ENCODE measurements at places on chromosomes 12 and 14.

- no peaks in the 10 kb centered on the region for H3K27me3 ChIP-seq
- H3K4me3 ChIP-seq: no peak overlapping the region
- peak; percentile 10 for DNase-seq
- H3K27ac ChIP-seq: peak overlapping the region; percentile 87
- H3K4me1 ChIP-seq: peaks cover 3% of the 10 kb centered on the region
Measured at GRCh38 chr12:64273527-64274403, 51.7 kb upstream of the KICS2 start.

DNA sequence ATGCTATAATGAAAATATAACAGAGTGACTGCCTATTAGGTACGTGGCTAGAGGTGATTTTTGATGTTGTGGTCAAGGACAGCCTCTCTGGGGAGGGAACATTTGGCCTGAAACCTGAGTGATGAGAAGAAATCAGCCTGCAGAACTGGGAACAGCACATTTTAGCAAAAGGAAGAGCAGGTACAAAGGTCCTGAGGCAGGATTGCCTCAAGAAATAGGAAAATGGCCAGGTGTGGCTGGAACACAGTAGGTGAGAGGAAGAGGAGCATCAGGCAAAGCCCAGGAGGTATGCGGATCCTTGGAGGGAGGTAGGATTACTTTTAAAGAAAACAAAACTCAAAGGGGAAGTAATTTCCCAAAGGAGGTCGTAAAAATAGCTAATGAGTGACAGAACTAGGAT lies 582.9 kb downstream of the MED13L start:
- H3K4me3 ChIP-seq: no peak overlapping the region
- H3K27ac ChIP-seq: no peak overlapping the region
- H3K27me3 ChIP-seq: no peaks in the 10 kb centered on the region
- H3K36me3 ChIP-seq: no peaks in the 10 kb centered on the region
- DNase-seq: no peak

DNA sequence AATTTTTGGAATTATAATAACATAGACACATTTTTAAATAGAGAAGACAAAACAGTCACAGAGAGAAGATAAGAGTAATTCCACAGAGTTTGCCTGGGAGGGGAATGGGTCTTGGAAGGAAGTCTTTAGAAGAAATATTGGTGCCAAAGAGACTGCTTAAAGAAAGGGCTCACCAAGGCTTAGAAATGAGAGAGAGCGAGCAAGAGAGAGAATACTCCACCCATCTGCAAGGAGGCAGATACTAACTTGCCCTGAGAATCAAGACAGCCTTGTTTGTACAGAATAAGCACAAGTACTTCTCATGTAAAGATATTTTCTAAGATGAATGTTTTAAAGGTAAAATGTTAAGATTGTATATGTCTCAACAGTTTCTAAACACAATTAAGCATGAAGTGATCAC lies 165.5 kb downstream of the SLC38A4 start:
- DNase-seq: no peak
- H3K27ac ChIP-seq: peak overlapping the region; percentile 63
- H3K4me1 ChIP-seq: peaks cover 16% of the 10 kb centered on the region
- no peaks in the 10 kb centered on the region for H3K27me3 ChIP-seq

DNA sequence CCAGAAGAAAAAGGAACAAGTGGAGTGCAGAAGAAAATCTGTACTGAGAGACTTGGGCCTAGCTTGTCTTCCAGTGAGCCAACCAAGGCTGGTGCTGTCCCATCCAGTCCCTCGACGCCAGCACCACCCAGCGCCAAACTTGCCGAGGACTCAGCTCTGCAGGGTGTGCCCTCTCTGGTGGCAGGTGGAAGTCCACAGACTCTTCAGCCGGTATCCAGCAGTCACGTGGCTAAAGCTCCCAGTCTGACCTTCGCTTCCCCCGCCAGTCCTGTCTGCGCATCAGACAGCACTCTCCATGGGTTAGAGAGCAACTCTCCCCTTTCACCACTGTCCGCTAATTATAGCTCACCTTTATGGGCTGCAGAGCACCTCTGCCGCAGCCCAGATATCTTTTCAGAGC lies 15.6 kb downstream of the CIPC start:
- peak overlapping the region; percentile 1 for H3K27ac ChIP-seq
- no peak overlapping the region for H3K4me3 ChIP-seq
- H3K4me1 ChIP-seq: peaks cover 3% of the 10 kb centered on the region
- H3K36me3 ChIP-seq: peaks cover 2% of the 10 kb centered on the region
- no peak for DNase-seq
- H3K27me3 ChIP-seq: no peaks in the 10 kb centered on the region

GRCh38 chr12:25992026-25992782 lies 33.7 kb downstream of the RASSF8 start:
- H3K27me3 ChIP-seq: peaks cover 17% of the 10 kb centered on the region
- DNase-seq: no peak
- no peak overlapping the region for H3K27ac ChIP-seq
- no peak overlapping the region for H3K4me3 ChIP-seq
- no peaks in the 10 kb centered on the region for H3K4me1 ChIP-seq

- H3K4me1 ChIP-seq: no peaks in the 10 kb centered on the region
- no peak overlapping the region for H3K27ac ChIP-seq
- H3K4me3 ChIP-seq: no peak overlapping the region
- no peak for DNase-seq
- no peaks in the 10 kb centered on the region for H3K27me3 ChIP-seq
- H3K36me3 ChIP-seq: peaks cover 8% of the 10 kb centered on the region
Measured at GRCh38 chr14:63594455-63595372, 47.0 kb downstream of the WDR89 start.

DNA sequence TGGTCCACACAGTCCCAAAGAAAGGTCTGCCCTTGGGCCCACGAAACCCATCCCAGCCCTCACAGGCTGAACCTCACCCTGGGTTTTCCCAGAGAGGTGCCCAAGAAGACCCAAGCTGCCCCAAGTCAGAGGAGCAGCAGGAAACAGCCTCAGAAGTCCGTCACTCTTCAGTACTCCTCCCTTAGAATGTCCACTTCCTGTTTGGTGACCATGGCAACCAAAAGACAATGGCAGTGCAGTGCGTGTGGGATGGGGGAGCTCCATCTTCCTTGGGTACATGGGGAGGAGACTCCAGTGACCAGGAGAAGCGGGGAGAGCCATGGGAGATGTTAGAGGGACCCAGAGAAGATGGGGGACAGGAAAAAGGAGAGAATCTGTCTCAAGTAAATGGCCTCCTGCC lies 11.3 kb downstream of the SELPLG start:
- H3K27me3 ChIP-seq: no peaks in the 10 kb centered on the region
- H3K4me3 ChIP-seq: peak overlapping the region; percentile 79
- H3K27ac ChIP-seq: peak overlapping the region; percentile 96
- no peak for DNase-seq

- no peak for DNase-seq
- H3K27ac ChIP-seq: no peak overlapping the region
- no peaks in the 10 kb centered on the region for H3K4me1 ChIP-seq
- H3K36me3 ChIP-seq: no peaks in the 10 kb centered on the region
Measured at GRCh38 chr14:81990312-81990761, 456.7 kb upstream of the SEL1L start.

- no peaks in the 10 kb centered on the region for H3K36me3 ChIP-seq
- H3K27ac ChIP-seq: no peak overlapping the region
- no peak overlapping the region for H3K4me3 ChIP-seq
- H3K27me3 ChIP-seq: no peaks in the 10 kb centered on the region
- no peak for DNase-seq
Measured at GRCh38 chr12:60266381-60266852, 670.6 kb downstream of the SLC16A7 start.

DNA sequence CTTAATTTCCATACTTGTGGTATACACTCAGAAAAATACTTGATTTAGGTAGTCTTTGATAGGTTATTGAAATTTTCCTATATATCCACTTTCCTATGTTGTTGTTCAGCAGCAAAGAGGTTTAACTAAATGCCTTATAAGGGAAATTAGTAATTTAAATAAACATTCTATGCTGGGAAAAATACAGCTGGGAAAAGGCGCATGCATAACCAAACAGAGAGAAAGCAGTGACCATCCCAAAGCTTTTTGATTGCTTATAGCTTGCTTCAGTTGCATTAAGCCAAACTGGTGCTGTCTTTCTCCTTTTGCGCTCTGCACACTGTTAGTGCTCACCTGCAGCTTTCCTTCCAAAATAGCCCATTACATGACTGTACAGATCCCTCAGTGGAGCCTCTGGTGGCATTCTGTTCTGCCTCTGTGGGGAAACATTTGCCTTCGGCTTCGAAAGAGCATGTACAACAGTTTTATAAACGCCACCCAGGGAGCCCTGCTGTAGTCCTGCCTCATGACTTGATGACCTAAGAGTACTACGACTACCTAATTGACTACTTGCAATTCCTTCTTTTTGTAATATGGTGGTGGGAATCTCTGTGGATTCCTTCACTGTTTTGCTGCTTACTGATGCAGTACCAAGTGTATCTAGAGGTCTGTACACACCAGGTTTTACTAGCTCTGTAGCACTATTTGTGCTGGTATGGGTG lies 120.8 kb downstream of the RALGAPA1 start:
- peaks cover 2% of the 10 kb centered on the region for H3K36me3 ChIP-seq
- no peak overlapping the region for H3K4me3 ChIP-seq
- H3K27ac ChIP-seq: no peak overlapping the region

- peaks cover 8% of the 10 kb centered on the region for H3K36me3 ChIP-seq
- DNase-seq: no peak
- H3K4me1 ChIP-seq: peaks cover 8% of the 10 kb centered on the region
- H3K27me3 ChIP-seq: peaks cover 36% of the 10 kb centered on the region
- no peak overlapping the region for H3K27ac ChIP-seq
Measured at GRCh38 chr14:102544747-102545460, 35.3 kb upstream of the ANKRD9 start.

- no peaks in the 10 kb centered on the region for H3K36me3 ChIP-seq
- H3K27ac ChIP-seq: no peak overlapping the region
- H3K4me3 ChIP-seq: no peak overlapping the region
- H3K27me3 ChIP-seq: no peaks in the 10 kb centered on the region
Measured at GRCh38 chr12:121520586-121521086, 60.2 kb downstream of the KDM2B start.

DNA sequence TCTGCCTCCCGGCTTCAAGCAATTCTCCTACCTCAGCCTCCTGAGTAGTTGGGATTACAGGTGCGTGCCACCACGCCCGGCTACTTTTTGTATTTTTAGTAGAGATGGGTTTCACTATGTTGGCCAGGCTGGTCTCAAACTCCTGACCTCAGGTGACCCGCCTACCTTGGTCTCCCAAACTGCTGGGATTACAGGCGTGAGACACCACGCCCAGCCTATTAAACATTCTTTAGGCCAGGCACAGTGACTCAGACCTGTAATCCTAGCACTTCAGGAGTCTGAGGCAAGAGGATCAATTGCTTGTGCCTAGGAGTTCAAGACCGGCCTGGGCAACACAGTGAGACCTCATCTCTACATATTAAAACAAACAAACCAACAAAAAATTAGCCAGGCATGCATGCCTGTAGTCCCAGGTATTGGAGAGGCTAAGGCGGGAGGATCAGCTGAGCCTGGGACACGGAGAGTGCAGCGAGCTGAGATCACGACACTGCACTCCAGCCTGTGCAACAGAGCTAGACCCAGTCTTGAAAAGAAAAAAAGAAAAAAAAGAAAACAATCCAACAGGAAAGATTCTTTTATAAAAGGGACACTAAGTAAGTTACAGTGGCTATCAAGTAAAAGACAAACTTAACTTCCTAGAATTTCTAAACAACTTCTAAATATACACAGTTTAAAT lies 70.2 kb downstream of the HECTD1 start:
- H3K4me1 ChIP-seq: peaks cover 2% of the 10 kb centered on the region
- no peaks in the 10 kb centered on the region for H3K27me3 ChIP-seq
- peak overlapping the region; percentile 69 for H3K27ac ChIP-seq
- H3K36me3 ChIP-seq: peaks cover 6% of the 10 kb centered on the region

DNA sequence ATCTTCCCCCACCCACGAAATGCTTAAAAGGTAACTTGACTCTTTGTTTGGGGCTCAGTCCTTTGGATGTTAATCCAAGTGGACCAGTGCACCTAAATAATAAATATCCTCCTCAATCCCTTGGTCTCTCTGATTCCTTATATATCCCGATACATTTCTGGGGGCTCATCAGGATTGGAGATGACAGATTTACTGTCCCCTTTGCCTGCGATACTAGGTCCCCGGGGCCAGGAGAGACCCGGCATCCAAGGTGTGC lies 26.3 kb downstream of the KLRK1 start:
- DNase-seq: no peak
- peaks cover 7% of the 10 kb centered on the region for H3K27me3 ChIP-seq
- no peak overlapping the region for H3K27ac ChIP-seq
- H3K4me1 ChIP-seq: no peaks in the 10 kb centered on the region
- H3K36me3 ChIP-seq: peaks cover under 1% of the 10 kb centered on the region

GRCh38 chr12:29425722-29426121 lies 44.8 kb upstream of the ERGIC2 start:
- no peak overlapping the region for H3K27ac ChIP-seq
- peaks cover 23% of the 10 kb centered on the region for H3K27me3 ChIP-seq
- DNase-seq: no peak
- H3K36me3 ChIP-seq: no peaks in the 10 kb centered on the region
- H3K4me1 ChIP-seq: peaks cover 7% of the 10 kb centered on the region
- H3K4me3 ChIP-seq: no peak overlapping the region

GRCh38 chr12:106975098-106975497 lies 11.8 kb downstream of the MTERF2 start:
- no peaks in the 10 kb centered on the region for H3K27me3 ChIP-seq
- peaks cover 7% of the 10 kb centered on the region for H3K4me1 ChIP-seq
- H3K36me3 ChIP-seq: peaks cover 3% of the 10 kb centered on the region
- H3K27ac ChIP-seq: no peak overlapping the region
- DNase-seq: no peak

DNA sequence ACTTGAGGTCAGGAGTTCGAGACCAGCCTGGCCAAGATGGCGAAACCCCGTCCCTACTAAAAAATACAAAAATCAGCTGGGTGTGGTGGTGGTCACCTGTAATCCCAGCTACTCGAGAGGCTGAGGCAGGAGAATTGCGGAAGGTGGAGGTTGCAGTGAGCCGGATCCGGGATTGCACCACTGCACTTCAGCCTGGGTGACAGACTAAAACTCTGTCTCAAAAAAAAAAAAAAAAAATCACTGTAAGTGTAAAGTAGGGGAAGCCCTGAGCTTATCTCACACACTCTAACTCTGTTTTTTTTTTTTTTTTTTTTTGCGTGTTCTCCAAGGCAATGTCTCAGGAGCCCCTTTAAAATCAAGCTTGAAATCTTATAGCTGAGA lies 421 bp upstream of the RBMS2 start:
- peaks cover 21% of the 10 kb centered on the region for H3K4me1 ChIP-seq
- peaks cover 2% of the 10 kb centered on the region for H3K36me3 ChIP-seq
- H3K27me3 ChIP-seq: peaks cover 4% of the 10 kb centered on the region
- peak overlapping the region; percentile 93 for H3K27ac ChIP-seq
- H3K4me3 ChIP-seq: peak overlapping the region; percentile 96

DNA sequence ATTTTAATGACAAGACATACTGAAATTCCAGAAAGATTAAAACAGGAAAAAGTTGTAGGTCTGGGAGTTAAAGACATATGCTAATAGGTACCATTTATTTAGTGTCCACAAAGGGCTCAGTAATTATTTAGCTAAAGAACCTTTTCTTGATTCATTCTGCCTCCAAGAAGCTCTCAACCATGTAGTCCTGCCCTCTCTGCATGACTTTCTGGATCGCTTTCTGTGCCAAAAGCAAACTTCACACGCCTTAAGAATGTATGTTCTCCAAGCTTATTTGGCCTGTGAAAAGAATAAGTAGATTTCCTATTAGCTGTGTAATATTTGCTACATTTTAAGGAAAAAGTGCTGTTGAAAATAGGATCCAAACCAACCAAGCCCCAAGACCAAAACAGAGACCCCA lies 291.7 kb downstream of the C12orf75 start:
- H3K36me3 ChIP-seq: peaks cover 2% of the 10 kb centered on the region
- DNase-seq: no peak
- H3K27ac ChIP-seq: no peak overlapping the region
- no peaks in the 10 kb centered on the region for H3K27me3 ChIP-seq
- no peak overlapping the region for H3K4me3 ChIP-seq

- no peak overlapping the region for H3K4me3 ChIP-seq
- DNase-seq: no peak
- peaks cover 57% of the 10 kb centered on the region for H3K27me3 ChIP-seq
- no peak overlapping the region for H3K27ac ChIP-seq
- H3K4me1 ChIP-seq: peaks cover 20% of the 10 kb centered on the region
Measured at GRCh38 chr14:24362241-24362960, 5.6 kb upstream of the NFATC4 start.
